Hematopoietic multipotent progenitor cell treated with erythropoietin and hydrocortisone succinate and interleukin-3 and kit ligand, for 4 days (in vitro differentiated cells): ENCODE measurements at places on chromosomes 5 and 9.

DNA sequence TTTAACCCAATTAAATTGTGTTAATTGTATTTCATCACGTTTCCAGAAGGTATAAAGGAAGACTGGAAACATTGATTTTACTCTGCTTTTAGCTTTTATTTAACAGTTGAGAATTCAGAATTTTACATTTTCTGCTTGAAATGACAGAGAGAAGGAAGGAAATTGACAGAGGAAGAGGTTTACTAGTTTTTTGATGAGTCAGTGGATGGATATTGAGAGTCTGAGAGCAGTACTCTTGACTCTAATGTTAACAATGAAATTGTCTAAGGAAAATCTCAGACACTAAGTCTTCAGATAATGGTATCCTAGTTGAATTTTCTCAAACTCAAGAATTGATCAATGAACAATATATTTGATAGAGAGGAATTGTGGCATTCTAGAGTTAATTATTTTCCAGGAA is 60.6 kb downstream of the IPO11 start:
- DNase-seq, result no peak

GRCh38 chr9:79461712-79462111 is 110.1 kb upstream of the TLE4 start:
- DNase-seq, result no peak

- no peak for DNase-seq
These were observed 227.0 kb downstream of the PAPPA start for GRCh38 chr9:116380496-116380995.

- no peak for DNase-seq
These were observed 112.5 kb upstream of the SLCO6A1 start for GRCh38 chr5:102611312-102611711.

DNA sequence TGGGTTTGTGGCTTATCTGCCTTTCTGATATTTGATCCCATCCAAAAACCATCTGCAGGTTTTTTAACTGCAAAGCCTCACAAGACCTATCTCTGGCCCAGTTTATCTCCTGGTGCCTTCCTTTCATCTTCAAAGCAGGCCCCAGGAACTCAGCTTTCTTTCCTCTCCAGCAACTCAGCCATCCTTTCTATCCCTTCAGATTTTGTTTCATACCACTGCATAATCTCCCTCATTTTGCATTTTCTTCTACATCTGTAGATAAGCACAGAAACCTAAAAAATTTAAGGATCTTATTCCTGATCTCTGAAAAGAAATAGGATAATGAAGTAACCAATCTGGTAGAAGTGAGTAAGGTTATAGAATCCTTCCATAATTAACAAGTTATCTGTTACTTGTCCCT is 19.5 kb upstream of the ERCC6L2 start:
- no peak for DNase-seq

GRCh38 chr9:101514071-101514470 is 19.6 kb upstream of the RNF20 start:
- DNase-seq, result no peak

- no peak for DNase-seq
These were observed 221.1 kb downstream of the FANCC start for GRCh38 chr9:95096381-95096780.

DNA sequence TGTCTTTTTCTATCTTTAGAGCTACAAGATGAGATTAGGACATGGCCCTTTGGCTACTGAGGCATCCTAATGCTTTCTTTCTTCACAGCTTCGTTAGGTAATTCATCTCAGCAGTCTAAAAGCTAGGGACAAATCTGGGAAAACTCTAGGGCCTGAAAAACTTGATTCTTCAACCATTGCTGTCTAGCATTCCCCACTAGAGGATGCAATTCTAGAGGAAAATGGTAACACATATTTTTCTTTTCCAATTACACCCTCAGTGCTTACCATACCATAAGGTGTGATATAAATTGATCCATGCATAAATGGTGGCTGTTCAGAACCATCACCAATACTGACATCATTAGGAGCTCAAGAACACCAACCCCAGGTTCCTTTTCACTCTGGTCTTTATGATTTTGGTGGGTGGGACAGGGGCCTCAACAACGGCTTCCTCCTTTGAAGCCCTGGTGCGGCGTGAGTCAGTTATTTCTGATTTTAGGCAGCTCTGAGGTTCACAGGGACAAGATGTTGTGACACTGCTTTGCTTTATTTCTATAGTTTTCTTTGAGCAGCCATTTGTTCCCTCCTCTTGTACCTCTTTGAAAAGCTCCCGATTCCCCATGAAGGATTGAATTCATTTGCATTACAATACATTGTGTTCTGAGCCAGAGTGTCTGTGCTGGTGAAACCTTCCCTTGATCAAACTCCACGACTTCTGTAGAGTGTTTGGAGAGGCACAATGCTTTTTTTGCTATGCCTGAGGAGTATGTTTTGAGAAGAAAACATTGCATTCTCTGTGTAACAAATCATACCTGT is 526.0 kb upstream of the TRPC7 start:
- DNase-seq, result no peak

DNA sequence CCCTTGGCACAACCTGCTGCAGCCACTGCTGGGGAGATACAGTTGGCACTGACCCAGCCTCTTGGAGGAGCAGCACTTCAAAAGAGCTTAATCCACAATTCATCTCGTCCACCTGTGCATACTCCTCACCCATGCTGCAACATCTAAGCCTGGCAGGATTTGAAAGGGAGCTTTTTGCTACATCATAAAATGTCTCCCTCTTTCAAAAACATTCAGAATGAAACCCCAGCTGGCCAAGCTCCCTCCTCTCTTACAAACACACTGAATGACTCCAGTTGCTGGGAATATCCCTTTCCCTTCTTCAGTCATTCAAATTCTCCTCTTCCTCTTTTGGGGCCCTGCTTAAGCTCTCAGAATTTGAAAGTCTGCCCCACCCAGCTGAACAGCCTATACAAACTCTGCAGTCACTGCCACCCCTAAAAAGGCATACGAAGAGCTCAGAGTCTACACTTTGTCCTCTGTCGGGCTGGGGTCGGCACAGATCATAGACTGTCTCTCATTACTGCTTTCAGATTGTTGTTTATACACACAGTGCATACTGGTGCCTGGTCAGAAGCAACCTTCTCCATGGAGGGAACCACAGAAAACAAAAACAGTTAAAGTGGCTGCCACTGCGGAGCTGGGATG is 8.8 kb upstream of the C5orf15 start:
- DNase-seq, result no peak

- DNase-seq, result no peak
These were observed 13.6 kb upstream of the SPARC start for GRCh38 chr5:151700296-151700695.

- DNase-seq, result no peak
These were observed 10.5 kb upstream of the ENTREP1 start for GRCh38 chr9:69314547-69314946.

- DNase-seq, result no peak
These were observed 123.9 kb downstream of the ICE1 start for GRCh38 chr5:5546408-5546807.

DNA sequence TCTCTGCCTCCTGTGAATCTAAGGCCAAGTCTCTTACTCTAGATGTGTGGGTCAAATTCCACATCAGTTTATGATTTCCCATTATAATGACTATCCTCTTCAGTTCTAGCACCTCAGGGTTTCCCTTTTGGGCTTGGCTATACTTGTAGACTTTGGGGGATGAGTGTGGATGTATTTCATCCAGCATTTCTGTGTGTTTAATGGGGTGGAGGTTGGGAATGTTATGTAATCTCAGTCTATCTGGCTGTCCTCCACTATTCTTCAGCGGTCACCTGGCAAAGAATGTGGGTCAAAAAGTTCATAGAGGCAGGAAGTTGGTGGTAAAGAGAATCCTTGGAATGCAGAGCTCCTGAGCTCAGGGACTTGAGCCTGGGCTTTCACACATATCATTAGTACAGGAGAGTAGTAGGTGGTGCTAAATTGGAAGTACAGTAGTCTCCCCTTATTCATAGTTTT is 64.9 kb downstream of the CFAP95 start:
- DNase-seq, result no peak

DNA sequence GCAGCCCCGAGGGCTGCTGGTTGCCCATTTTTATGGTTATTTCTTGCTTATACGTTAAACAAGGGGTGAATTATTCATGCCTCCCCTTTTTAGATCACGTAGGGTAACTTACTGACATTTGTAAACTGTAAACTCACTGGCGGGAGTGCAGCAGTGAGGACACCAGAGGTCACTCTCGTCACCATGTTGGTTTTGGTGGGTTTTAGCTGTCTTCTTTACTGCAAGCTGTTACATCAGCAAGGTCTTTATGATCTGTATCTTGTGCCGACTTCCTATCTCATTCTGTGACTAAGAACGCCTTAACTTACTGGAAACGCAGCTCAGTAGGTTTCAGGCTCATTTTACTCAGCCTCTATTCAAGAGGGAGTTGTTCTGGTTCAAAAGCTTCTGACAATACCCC is 155.0 kb upstream of the PRDM9 start:
- DNase-seq, result peak; percentile 8

DNA sequence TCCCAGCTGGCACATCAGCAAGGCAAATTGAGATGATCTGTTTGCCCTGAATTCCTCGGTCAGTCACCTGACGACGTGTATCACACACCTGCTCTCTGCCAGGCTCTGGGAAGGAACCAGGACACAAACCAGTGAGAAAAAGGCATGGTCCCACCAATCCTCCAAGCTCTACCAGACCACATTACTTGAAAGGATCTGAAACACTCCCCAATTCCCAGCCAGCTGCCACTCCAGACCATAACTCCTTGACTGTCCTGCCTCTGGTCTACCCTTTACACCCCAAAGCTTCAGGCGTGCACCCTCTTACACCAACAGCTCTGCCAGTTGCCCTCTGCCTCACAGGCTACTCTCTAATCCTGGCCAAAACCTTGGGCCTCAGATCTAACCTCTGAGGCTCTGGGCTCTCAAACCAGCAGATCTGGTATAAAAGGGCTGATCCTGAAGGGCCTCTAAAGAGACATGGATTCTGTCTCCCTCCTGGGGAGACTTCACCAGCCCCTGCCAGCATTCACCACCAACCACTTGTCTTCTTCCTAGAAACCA is 6.8 kb downstream of the MGAT1 start:
- DNase-seq, result no peak

GRCh38 chr5:52878656-52879055 is 90.9 kb downstream of the ITGA1 start:
- DNase-seq, result peak; percentile 49

- no peak for DNase-seq
These were observed 136.3 kb downstream of the MYO10 start for GRCh38 chr5:16799796-16800195.

- DNase-seq, result no peak
These were observed 90.8 kb upstream of the NEURL1B start for GRCh38 chr5:172550096-172550765.

DNA sequence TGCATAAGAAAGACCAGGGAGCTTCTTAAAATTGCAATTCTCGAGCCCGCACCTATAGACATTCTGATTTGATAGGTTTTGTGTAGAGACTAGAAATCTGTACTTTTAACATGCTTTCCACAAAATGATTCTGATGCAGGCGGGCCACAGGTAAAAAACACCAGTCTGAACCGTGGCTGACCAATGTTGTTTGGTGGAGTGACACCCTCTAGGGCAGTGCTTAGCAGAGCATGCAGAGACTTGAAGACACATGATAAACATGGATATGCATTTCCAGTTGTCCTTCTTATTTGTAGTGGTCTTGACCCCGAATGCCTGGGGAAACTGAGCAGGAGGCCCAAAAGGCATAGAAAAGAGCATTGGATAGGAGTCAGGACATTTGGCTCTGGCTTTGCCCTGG is 10.5 kb upstream of the COL15A1 start:
- no peak for DNase-seq

DNA sequence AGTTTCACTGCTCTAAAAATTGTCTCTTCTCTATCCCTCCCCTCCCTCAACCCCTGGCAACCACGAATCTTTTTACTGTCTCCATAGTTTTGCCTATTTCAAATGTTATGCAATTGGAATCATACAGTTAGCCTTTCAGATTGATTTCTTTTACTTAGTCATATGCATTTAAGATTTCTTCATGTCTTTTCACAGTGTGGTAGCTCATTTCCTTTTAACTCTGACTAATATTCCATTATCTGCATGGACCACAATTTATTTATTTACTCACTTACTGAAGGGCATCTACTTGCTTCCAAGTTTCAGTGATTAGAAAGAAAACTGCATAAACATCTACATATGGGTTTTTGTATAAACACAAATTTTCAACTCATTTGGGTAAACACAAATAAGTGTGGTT is 372.3 kb downstream of the CDH18 start:
- DNase-seq, result no peak

GRCh38 chr9:9112001-9112720 is 1312.6 kb upstream of the DMAC1 start:
- no peak for DNase-seq

- no peak for DNase-seq
These were observed 36.8 kb upstream of the NFIB start for GRCh38 chr9:14350754-14351153.
